ENCODE measurements at places on chromosomes 16 and 17.

- no peak for DNase-seq
Measured at GRCh38 chr16:74902161-74902560, 82.8 kb downstream of the WDR59 start.

DNA sequence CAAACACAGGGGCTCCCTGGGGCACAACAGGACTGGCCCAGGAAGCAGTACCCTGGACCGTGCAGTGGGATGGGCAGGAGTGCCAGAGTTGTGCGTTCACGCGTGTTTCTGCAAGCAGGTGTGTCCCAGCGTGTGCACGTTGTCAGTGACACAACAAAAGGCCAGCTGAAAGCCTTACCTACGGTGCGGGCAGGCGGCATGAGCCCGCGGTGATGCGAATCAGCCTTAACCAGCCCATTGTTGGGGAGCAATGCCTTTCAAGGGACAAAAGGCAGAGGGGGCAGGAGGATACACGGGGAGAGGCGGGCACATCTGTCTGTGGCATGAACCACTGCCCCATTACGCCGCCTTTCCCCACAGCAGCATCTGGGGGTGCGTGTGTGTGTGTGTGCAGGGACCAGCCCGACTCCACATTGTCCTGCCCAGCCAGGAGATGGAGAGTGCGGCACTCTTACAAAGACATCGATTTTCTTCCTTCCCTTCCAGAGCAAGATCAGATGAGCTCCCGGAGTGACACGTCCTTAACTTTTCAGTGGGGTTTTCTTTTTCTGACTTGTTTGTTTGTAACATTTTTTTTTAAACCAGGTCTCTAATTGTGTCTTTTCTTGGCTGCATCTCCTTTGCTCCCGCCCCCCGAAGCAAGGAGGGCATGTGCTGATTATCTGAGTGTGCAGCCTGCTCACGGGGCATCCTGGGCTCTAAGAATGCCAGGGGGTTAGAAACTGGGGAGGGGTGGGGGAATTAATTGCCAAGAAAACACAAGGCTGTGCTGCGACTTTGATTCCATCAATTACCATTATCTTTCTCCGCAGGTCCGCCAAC lies 158.1 kb downstream of the ZNF423 start:
- no peak for DNase-seq

- no peak for DNase-seq
Measured at GRCh38 chr17:48513097-48513496, 17.7 kb downstream of the HOXB1 start.

DNA sequence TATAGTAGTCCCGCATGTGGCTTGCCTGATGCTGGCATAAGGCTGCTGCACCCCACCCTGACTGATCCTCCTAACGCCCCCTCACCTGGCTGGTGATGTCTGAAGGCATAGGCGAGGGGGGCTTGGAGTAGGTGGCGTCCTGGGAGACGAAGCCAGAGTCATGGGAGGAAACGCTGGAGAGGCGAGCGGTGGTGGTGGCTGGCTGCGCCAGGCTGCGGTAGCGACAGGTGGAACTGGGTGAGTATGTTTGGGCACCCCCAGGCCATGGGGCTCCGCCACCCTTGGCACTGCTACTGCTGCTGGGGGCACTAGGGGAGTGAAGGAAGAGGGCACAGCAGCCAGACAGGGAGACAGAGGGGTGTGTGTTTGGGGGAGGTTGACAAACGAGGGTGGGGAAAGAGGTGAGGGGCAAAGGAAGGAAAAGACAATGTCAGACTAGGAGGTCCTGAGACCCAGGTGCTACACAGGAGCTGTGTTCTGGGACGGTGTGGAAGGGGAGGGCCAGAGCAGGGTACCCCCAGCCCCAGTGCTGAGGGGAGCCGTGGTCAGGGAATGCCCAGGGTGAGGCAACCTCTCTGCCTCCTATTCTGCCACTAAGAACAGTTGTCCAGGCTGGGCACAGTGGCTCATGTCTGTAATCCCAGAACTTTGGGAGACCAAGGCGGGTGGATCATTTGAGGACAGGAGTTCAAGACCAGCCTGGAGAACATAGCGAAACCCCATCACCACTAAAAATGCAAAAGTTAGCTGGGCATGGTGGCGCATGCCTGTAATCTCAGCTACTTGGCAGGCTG lies 11.4 kb downstream of the MTSS2 start:
- DNase-seq = no peak

DNA sequence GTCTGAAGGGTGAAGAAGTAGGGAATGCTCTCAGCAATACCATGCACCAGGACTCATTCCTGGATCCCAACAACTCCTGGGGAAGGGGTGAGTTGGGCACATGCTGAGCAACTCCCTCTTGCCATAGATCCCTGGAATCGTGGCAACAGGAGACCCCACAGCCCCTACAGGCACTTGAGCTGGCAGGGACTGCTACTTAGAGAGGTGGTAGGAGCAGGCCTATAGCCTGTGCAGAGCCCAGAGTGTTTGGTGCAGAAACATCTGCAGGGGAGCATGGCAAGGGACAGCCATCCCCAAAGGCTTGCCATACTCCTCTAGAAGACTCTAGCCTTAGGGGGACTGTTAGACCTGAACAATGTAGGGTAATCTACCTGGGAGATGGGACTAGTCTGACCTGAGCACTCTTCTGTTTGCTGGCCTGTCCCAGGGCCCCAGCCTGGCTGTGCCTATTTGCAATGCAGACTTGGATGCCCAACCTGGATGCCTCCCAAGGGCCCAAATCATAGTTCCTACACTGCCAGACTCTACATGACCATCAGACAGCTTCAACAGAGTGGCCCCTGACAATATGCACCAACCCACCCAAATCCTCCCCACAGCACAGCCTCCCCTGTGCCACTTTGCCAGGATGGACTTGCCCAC lies 568.6 kb upstream of the KIF2B start:
- DNase-seq = no peak

DNA sequence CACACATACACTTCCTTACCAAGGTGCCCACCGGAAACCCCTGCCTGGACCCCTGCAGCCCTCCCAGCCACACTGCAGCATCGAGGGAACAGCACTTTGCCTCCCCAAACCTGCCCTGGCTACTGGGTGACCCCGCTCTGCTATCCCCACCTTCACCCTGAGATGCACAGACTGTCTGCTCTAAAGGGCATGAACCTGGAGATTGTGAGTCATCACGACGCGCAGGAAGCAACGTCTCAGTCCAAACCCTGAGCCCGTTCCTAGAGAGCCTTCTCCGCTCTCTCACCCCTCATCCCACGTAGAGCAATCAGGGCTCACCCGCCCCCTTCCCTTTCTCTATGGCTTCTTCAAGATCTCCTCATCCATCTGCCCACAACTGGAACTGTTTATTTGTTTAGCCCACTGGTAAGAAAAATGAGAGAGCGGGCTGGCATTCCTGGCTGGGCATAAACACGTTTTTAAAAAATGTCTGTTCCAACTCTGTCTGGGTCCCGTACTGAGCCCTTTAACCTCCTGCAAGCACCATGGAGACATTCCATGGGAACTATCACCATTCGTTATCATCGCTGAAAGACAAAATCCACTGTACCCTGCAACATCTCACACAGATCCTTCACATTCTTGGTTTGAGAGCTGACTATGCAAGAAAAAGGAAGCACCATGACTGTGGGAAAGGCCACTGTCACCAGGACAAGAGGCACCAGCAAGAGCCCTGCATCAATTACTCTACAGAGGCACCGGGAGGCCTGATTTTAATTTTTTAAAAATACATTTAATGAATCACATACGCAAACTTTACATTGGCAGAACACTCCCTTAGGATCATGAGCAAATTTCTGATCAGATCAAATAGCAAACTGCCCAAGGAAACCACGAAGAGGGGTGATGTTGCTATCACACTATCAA lies 28.2 kb downstream of the ZFHX3 start:
- no peak for DNase-seq

Measured in stimulated activated CD8-positive, alpha-beta memory T cell treated with anti-CD3 and anti-CD28 coated beads, Interleukin-12 subunit alpha, Interleukin-12 subunit beta, amount 100 ng/mL, for 1 hour (primary cell).